ENCODE measurements at places on chromosomes 3 and 15.

GRCh38 chr3:110423276-110423675, 648.3 kb upstream of the NECTIN3 start:
- DNase-seq = no peak

GRCh38 chr3:153973722-153974265, 147.4 kb upstream of the ARHGEF26 start:
- DNase-seq = no peak

GRCh38 chr3:105553851-105554250, 187.1 kb downstream of the ALCAM start:
- no peak for DNase-seq

GRCh38 chr3:50174947-50175524, 16.4 kb upstream of the GNAT1 start:
- no peak for DNase-seq

GRCh38 chr15:50278496-50278895, 13.0 kb upstream of the HDC start:
- DNase-seq = peak; percentile 35

DNA sequence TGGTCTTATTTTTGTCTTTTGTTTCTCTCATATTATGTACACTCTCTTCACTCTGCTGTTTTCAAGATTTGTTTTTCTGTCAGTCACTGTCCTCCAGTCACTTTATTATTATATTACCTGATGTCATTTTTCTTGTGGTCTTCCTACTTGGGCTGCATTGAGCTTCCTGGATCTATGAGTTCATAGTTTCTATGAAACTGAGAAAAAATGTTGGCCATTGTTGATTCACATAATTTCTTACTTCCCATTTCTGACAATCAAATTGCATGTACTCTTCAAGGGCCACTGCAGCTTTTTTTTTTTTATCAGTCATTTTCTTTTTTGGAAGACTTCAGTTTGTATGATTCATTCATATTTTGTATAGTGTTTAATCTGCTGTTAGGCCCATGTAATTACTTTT, 1180.6 kb upstream of the GBE1 start:
- DNase-seq = no peak

GRCh38 chr3:136078421-136079364, 113.2 kb downstream of the PPP2R3A start:
- peak; percentile 10 for DNase-seq

- no peak for DNase-seq
Measured at GRCh38 chr3:31223278-31223677, 309.4 kb upstream of the STT3B start.

DNA sequence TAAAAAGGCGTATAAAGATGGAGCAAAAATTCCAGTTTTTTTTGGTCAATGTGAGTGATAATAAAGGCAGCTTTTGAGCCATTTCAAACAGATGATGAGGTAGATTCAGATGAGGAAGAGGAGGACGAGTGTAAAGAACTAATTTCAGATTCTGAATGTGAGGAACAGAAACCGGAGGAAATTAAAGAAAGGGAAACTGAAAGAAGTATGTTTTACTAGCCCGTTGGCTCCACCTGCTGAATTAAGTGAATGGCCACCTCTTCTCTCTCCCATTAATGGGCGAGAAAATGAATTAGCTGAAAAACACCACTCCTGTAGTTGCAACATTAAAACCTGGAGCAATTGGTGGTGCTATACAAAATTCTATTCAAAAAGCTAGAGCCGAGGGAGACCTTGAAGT, 55.4 kb downstream of the CYP19A1 start:
- peak; percentile 59 for DNase-seq

DNA sequence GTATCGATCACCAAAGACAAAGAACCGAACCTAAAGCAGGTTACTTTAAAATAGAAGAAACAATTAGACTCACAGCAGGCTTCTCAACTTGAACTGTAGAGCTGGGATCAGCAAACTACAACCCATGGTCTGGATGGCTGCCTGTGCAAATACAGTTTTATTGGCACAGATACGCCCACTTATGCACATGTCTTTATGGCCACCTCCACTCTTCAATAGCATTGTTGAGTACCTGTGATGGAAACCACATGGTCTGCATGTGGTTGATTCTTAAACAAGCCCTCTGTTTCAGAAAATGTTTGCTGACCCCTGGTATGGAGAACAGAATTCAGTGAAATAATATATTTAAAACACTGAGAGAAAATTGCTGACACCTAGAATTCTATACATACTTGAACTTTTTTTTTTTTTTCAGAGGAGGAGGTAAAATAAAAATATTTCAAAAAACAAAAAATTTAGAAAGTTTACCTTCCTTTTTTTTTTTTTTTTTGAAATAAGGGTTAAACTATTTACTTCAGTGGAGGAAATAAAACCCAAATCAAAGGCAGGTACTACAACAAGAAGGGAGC, 263.8 kb upstream of the ATP10A start:
- DNase-seq = no peak

- no peak for DNase-seq
Measured at GRCh38 chr3:69879051-69879450, 120.5 kb upstream of the SAMMSON start.

- DNase-seq = no peak
Measured at GRCh38 chr3:173869766-173870165, 472.2 kb downstream of the NLGN1 start.

GRCh38 chr3:158100681-158101080, 5.5 kb downstream of the SHOX2 start:
- DNase-seq = no peak

GRCh38 chr3:187748050-187748481, 2.8 kb upstream of the BCL6 start:
- DNase-seq = peak; percentile 98

- DNase-seq = no peak
Measured at GRCh38 chr15:57548835-57549234, 42.9 kb upstream of the MYZAP start.

DNA sequence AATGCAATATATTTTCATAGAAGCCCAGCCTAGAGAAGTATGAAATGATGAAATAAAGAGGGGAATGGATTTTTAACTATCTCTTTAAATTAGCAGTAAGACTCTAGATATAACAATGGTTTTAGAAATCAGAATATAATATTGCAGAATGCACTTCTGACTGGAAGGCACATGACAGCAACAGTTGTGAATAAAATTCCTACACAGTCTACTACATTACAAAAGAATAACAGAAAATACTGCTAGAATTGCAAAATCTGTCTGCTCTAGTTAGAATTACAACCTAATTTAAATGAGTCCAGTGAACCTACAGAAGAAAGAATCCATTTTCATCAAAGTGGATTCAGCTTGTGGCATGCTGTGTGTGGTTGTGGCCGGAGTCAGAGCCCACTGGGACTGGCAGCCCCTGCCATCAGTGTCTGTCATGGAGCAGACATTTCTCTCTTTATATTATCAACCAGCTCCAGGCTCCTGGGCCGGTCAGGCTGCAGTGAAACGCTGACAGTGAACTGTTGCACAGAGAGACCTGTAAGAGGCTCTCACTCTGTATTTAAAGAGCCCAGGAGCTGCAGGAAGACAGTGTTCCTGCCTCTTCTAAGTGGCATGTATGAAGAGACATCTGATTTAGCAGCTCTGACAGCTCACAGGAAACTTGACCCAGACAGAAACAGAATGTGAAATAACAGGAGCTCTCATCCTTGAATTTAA, 1523.8 kb upstream of the CADM2 start:
- DNase-seq = no peak

- peak; percentile 84 for DNase-seq
Measured at GRCh38 chr3:111904376-111905241, 45.5 kb downstream of the PHLDB2 start.

GRCh38 chr3:108131475-108132134, 40.8 kb upstream of the CD47 start:
- DNase-seq = peak; percentile 74

GRCh38 chr3:123158899-123159390, 42.8 kb upstream of the SEC22A start:
- DNase-seq = no peak

Data from inflammatory macrophage treated with lipopolysaccharide for 1 hour (primary cell).